A549 treated with CORT108297 at 1 μM for 4 hours (cell line): ENCODE measurements at places on chromosomes 3 and 15. TPM values are rescaled to one million over a fixed set of nuclear protein-coding genes. Genes with fewer than 3 reads are reported as not detected.

The MYLK gene
- 13.5 to 21.9 TPM (median 16.0 TPM) in 5 replicates for total RNA-seq

The ASB14 gene
- total RNA-seq, result not detected in 5 replicates

The GOLGA8S gene
- total RNA-seq, result 0.13 to 0.18 TPM (median 0.16 TPM) in 5 replicates

The MOBP gene
- total RNA-seq, result 0.06 to 0.07 TPM in 2 of 5 replicates, not detected in the others

The ARGFX gene
- not detected in 5 replicates for total RNA-seq

The ZNF620 gene
- total RNA-seq, result 1.1 to 1.9 TPM (median 1.6 TPM) in 5 replicates

The SLC9C1 gene
- total RNA-seq, result not detected in 5 replicates

The CILP gene
- total RNA-seq, result 0.06 to 0.09 TPM (median 0.07 TPM) in 5 replicates

The HTR3C gene
- not detected in 5 replicates for total RNA-seq

The PSMD6 gene
- total RNA-seq, result 72.6 to 87.9 TPM (median 76.8 TPM) in 5 replicates

The CHRM5 gene
- 0.02 TPM in 3 of 5 replicates, not detected in the others for total RNA-seq

The DZIP3 gene
- total RNA-seq, result 3.9 to 5.0 TPM (median 4.1 TPM) in 5 replicates

The PIGBOS1 gene
- total RNA-seq, result 22.7 to 29.3 TPM (median 27.0 TPM) in 5 replicates

The AQP9 gene
- not detected in 5 replicates for total RNA-seq

The DAZL gene
- not detected in 5 replicates for total RNA-seq

The SSR3 gene
- total RNA-seq, result 150 to 194 TPM (median 191 TPM) in 5 replicates

The KLHL40 gene
- total RNA-seq, result not detected in 5 replicates

The MUC20 gene
- total RNA-seq, result 0.25 to 0.73 TPM (median 0.50 TPM) in 5 replicates

The STAC gene
- 2.1 to 2.7 TPM (median 2.4 TPM) in 5 replicates for total RNA-seq

The CCDC9B gene
- 13.3 to 20.8 TPM (median 19.6 TPM) in 5 replicates for total RNA-seq

The TMCO5A gene
- total RNA-seq, result not detected in 5 replicates

The FBN1 gene
- 5.0 to 7.8 TPM (median 6.9 TPM) in 5 replicates for total RNA-seq

The RASSF1 gene
- total RNA-seq, result 16.7 to 21.1 TPM (median 20.4 TPM) in 5 replicates

The MUC13 gene
- total RNA-seq, result 6.9 to 8.2 TPM (median 7.9 TPM) in 5 replicates

The PRICKLE2 gene
- total RNA-seq, result 1.9 to 2.3 TPM (median 2.0 TPM) in 5 replicates

The CHL1 gene
- not detected in 5 replicates for total RNA-seq

The OSBPL10 gene
- 13.0 to 21.0 TPM (median 17.5 TPM) in 5 replicates for total RNA-seq

The ZNF385D gene
- total RNA-seq, result 0.01 to 0.05 TPM (median 0.02 TPM) in 3 of 5 replicates, not detected in the others
